CD8-positive, alpha-beta memory T cell (primary cell): ENCODE measurements at places on chromosomes 11 and 22.

- peak; percentile 87 for DNase-seq
These were observed 268.4 kb downstream of the ETS1 start for GRCh38 chr11:128318856-128319474.

DNA sequence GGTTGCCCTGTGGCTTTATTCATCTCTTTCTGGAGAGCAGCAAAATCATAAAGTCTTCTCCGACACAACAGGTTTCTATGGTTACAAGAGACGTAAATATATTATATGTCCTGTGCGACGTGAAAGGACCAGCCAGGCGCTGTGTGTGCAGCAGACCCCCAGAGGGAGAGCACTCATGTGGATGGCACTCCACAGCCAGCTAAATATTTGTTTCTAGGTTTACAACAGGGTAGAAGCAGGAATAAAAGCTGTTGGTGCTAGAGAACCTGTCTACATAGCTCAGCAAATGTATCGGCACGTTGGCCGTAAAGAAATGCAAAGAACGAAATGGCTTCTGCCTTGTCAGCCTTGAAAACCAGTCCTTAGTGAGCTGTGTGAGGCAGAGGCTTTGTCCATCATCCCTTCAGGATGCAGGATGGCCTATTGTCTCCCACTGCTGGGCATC is 133.8 kb upstream of the PITPNB start:
- no peak for DNase-seq

- DNase-seq = no peak
These were observed 37.9 kb upstream of the NUP160 start for GRCh38 chr11:47886096-47886495.

GRCh38 chr11:35214226-35214770 is 75.3 kb downstream of the CD44 start:
- no peak for DNase-seq

DNA sequence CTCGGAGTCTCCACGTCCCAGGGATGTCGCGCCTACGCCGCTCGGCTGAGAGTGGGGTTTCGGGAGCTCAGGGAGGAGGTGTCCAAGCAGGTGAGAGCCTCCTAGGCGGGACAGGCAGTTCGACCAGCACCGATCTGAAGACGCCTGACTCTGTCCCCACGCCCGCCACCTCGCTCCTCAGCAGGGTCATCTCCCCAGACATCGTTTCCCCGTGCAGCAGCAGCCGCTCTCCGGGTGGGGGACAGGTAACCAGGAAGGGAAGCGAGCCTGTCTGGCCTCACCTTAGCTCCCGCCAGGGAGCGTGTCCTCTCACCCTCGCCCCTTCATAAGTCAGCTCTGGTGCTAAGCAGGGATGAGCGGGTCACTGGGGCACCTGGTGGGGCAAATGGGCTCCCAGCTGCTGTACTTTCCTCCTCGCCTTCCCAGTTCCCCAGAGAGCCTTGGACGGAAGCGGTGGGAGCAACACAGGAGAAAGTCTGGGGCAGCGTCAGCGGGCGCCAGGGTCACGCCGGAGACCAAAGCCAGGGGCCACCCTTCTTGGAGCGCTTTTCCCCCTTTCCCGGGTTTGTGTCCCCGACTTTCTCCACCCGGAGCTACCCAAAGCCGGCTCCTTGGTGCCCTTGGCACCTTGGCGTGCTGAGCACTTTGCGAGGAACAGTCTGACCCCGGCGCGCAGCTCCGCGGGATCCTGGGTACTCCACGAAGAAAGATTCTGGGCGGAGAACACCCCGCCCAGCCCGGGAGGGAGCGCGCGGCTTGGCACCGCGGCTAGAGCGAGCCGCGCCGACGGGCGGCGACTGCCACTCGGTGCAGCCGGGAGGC is 1.6 kb downstream of the SPON1 start:
- DNase-seq = no peak

DNA sequence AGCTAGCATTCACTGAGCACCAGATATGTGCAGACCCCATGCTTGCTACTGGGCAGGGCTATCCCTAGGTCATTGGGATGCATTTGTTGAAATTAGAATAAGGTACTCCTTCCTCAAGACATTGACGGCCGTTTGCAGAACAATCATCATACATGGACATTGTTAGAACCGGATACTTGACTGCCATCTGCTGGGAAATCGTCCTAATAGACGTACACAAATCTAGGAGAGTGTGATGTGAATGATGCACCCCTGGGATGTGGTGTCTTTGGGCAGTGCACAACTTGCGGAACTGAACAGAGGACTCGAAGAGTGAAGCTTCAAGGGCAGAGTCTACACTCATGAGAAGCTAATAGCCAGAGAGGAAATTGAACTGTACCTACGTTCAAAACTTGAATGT is 35.9 kb downstream of the MYO18B start:
- DNase-seq = no peak

DNA sequence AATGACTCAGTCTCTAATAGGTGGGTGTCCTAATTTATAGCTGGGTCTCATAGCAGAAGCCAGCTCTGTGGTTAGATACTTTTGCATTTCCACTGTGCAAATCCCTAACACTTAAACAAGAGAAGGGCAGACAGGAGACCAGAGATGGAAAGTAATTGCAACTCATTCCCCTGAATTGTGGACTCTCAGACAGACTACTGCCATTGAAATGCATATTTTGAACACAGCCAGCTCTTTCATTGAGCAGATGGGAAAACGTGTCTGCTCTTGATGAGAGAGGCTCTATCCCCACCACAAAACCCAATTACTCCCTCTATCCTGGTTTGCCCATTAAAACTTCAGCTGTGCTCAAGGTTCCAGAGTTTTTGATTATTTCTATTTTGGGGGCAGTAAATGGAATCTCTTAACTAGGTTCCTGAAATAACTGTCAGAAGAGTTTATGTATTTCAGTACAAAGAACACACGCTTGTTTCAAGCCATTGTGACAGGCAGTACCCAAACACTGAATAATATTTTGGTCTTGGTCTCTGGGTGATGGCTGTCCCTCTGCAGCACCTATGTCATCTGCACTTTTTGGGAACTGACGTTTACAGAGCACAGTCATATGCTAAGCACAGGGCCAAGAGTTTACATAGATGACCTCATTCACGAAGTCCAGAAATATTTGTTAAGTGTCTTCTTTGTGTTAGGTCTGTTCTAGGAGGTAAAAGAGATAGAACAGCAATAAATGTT is 41.7 kb downstream of the FAM227A start:
- no peak for DNase-seq

DNA sequence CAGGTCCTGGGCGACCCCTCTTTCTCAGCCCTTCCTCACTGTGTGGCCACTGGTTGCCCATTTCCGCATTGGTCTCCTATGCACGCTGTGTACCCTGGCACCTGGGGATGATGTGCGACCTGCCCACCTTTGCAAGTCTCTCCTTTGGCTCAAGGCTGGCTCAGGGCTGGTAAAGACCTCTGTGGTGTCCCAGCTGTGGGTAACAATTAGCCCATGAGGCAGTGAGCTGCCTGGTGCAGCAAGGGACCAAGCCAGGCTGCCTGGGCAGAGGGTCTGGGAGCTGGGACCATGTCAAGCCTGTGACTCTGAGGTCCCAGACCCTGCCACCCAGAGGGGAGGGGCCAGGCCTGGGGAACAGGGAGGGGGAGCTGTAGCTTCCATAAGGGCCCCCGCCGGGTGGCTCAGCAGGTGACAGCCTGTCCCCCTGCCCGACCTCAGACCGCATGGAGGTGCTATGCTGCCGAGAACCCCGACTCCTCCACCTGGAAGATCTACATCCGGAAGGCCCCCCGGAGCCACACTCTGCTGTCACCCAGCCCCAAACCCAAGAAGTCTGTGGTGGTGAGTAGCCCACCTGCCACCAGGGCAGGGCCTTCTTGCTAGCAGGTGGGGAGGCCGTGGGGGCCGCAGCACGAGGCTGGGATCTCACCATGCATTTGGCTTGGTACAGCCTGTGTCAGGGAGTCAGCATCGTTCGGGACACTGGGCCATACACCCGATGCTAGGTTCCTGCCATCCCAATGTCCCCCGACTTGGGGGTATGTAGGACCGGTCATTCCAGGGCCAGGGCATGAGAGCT is 112.5 kb downstream of the KCNQ1OT1 start:
- DNase-seq = no peak

GRCh38 chr11:88051396-88051795 is 123.8 kb downstream of the RAB38 start:
- no peak for DNase-seq

DNA sequence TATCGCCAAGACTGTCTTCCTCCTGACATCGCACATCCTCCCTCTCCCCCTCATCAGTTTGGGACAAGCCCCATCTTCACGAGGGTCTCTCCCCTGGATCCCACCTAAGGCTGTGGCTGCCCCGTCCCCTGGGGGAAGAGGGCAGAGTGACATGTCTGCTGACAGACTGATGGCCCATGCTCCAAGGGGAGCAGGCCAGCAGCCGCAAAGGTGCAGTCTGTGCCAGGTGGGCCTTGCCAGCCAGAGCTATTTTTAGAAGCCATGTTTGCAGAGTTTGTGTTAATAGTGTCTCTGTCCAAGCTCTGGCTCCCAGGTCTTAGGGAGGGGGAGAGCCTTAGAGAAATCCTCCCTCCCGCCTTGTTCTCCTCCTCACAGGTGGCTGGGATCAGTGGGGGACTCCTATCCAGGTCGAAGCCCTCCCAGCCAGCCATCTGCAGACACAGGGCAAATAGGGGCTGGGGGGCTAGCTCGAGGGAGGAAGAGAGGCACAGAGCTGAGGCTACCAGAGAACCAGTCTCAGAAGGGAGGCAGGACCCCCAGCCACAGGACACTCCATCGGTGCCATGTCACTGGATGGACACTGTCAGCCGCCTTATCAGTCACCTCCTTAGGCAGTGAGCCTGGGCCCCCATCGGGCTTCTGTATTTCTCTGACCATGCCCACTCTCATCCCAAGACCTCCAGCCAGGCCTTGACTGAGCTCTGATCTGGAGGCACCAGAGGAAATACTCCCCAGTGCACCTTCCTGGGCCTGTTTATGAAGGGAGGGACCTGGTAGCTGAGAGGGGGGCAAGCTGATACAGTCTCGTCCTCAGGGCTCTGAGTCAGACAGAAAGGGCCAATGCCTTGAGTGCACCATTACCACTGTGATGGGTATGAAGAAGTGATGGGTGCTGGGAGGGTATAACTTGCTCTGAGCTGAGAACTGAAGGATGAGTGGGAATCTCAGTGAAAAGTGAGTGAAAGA is 49.3 kb downstream of the CHRDL2 start:
- DNase-seq = no peak

- no peak for DNase-seq
These were observed 786.1 kb upstream of the CNTN5 start for GRCh38 chr11:98234698-98235097.

DNA sequence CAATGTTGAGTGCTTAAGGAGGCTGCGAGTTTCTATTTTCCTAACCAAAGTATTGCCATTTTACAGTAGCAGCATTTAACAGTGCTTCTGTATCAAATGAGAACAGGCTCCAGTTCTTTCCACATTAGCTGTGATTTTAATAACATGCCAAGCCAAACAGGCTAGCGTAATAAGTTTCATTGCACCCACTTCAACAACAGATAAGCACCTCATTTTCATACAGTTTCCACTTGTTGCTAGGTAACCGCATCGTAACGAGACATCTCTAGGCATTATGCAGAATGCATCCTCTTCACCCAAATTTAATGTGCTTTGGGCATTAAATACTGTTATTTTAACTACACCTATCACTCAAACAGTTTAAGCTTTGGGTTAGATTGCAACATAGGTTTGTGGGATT is 79.0 kb downstream of the CADM1 start:
- no peak for DNase-seq

GRCh38 chr11:61357233-61357893 is 4.3 kb downstream of the CYB561A3 start:
- no peak for DNase-seq

DNA sequence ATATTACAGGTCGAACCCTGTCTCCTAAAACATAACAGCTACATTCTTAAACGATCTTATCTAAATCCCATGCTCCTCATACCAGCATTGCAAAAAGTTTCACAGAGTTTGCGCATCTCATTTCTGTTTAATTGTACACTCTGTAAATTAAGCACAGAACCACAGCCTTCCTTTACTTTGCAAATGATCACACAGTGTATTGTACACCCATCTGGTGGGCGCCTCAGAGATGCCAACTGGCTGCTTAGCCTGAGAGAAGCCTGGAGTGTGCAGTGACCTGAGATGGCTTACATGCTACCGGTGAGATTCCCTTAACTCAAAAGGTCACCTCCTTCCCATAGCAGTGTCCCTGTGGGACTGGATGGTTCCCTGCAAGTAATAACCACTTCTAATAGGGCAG is 1077.3 kb downstream of the OPCML start:
- no peak for DNase-seq

DNA sequence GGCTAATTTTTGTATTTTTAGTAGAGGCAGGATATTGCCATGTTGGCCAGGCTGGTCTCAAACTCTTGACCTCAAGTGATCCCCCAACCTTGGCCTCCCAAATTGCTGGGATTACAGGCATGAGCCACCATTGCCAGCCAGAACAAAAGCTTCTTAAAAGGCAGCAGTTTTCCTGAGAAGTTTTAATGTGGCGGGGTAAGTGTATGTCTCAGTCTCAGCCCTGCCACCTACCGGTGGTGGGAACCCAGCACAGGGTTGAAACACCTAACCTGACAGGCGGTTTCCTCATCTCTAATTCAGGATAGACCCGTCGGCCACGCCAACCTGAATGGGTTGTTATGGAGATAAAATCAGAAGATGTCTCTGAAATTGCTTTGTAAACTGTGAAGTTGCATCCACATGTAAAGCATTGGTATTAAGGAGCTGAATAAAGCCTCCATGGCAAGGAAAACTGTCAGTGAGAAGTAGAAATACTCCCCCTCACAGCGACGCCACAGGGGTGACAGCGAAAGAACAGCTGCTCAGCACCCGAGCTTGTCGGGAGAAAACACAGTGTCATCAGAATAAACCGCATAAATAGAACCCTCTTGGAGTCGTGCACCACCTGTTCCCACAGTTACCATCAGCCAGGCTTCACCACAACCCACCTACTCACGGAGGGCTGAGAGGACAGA is 165.9 kb upstream of the NCAM1 start:
- no peak for DNase-seq

- no peak for DNase-seq
These were observed 101.1 kb upstream of the CRYBB3 start for GRCh38 chr22:25098445-25099081.

DNA sequence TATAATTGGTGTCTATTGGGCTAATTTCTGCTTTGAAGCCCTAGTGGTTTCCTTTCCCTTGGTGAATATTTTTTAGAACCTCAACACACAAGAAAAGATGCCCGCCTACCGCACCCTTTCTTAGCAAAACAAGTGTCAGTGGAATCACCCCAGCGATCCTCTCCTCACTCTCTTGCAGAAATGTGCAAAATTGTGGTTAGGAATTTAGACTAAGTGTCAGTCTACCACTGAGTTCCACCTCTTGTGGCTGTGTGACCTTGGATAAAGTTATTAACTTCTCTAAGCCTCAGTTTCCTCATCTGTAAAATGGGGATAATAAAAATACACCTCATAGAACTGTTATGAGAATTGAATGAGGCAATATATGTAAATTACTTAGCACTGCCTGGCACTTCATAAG is 5.3 kb upstream of the JAML start:
- DNase-seq = peak; percentile 77
